Fibroblast of upper back skin (primary cell): ENCODE measurements at places on chromosomes 2 and 18.
A peak's percentile ranks its signal among the peaks of the same experiment; 100 is the strongest.

DNA sequence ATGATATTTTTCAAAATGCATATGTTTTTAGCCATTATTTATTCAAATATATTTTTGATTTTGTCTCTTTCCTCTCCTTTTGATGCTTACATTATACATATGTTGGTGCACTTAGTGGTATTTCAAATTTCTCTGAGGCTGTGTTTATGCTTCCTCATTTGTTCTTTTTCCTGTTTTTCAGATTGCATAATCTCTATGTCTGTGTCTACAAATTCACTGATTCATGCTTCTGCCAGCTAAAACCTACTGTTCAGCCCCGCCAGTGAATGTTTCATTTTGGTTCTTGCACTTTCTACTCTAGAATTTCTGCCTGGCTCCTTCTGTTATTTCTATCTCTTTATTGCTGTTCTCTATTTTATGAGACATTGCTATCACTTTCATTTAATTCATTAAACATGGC lies 951.7 kb upstream of the CNTNAP5 start:
- DNase-seq: no peak

- DNase-seq: peak; percentile 50
Observed at GRCh38 chr2:6423157-6423556, 442.6 kb downstream of the CMPK2 start.

GRCh38 chr2:147844697-147845410 lies at the start of gene ACVR2A:
Gene ACVR2A, plus strand, starts transcription at chr2:147845029. Its CDS starts 124 bp downstream, at chr2:147845153.
- DNase-seq: peak; percentile 25

DNA sequence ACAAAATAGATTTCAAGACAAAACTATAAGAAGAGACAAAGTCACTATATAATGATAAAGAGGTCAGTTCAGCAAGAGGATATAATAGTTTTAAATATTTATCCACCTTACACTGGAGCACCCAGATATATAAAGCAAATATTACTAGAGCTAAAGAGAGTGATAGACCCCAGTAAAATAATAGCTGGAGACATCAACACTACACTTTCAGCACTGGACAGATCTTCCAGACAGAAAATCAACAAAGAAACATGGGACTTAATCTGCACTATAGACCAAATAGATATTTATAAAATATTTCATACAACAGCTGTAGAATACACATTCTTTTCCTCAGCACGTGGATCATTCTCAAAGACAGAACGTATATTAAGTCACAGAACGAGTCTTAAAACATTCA lies 86.6 kb downstream of the ATP8B1 start:
- DNase-seq: no peak

DNA sequence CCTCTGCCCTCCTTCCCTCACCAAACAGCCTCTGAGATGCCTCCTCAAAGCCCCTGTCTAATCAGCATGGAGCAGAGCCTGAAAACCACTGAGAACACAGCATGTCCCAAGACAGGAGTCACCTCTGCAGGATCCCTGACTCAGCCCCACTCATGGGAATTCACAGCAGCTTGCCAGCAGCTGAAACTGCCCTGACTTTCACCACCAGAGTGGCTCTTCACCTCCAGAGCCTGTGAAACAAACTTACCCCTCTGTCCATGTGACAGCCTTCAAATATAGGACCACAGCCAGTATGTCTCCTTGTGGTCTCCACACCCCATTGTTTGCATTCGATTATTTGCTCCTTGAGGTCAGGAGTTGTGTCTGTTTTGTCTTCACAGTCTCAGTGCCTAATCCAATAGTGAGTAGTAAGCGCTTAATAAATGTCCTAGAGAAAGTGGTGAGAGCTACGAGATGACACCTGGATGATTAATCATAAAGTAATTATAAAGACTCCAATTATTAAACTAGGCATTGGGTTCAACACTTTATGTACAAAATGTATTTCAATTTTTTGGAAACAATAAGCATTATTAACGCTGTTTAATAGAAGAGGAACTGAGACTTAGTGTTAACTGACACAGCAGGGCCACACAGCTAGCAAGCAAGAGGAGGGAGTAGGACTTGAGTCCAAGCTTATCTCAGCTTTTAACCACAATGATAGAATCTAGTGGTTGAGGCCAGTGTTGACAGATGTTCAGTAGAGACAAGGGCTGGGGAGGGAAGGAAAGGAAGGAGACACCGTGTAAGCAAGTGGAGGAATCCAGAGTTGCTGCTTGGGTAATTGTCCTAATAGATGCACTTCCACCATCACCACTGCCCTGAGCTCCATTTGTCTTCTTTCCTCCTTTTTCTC lies 358.7 kb upstream of the TNP1 start:
- DNase-seq: peak; percentile 79

DNA sequence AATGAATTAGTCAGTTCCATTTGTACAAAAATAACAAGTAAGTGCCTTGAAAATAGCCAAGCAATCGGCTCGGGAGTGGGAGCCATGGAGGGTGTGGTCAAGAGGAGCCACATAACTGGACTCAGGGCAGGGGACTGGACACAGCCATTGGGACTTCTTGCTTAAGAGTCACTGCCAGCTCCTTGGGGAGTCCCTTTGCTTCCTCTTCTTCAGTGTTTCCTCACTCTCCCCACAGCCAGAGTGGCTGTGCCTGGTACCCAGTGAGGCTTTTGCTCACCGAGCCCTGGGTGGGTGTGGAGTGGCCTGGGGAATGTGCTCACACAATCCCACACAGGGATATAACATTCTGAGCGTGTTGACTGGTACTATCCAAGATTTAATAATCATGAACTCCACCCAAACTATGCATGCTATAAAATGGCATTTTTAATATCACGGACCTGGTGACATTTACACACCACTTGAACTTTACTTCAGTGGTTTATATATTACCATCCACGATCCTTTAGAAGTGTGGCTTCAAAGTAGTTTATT lies 94.6 kb downstream of the PTGR3 start:
- no peak for DNase-seq

- no peak for DNase-seq
Observed at GRCh38 chr18:56803051-56803450, 151.9 kb downstream of the WDR7 start.

GRCh38 chr2:18132697-18133096 lies 254.2 kb downstream of the KCNS3 start:
- DNase-seq: peak; percentile 64

DNA sequence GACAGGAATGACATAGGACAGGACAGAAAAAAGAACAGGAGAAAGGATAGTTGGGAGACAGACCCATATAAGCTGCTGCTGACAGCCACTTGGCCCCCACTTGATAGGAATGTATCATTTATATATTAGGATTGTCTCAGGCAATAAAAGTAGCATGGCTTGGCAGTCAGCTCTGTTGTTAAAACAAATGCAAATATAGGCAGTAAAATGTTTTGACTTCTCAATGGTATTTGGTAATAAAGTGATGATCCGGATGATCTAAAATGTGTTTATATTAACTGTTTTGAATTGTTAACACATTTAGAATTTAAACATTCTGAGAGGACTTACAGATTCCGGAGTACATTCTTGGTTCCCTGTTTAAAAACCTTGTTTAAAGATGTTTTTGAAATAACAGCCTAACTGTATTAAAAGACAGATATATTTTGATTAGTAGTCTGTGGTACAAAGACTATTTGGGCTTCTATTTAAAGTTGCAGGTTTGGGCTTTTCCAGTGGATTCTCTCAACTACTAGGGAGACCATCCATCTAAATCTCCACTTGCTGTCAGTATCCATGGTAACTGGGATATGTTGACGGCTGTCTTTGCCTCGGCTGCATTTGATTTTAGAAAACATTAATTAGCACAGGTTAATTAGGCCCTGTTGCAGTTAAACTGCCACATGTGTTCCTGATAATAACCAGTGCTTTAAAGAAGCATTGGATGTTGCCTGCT lies 147.6 kb downstream of the ESCO1 start:
- DNase-seq: peak; percentile 12

- DNase-seq: no peak
Observed at GRCh38 chr2:216047397-216047796, 34.0 kb upstream of the MREG start.

- DNase-seq: no peak
Observed at GRCh38 chr18:22179174-22179573, 9.8 kb downstream of the GATA6 start.

DNA sequence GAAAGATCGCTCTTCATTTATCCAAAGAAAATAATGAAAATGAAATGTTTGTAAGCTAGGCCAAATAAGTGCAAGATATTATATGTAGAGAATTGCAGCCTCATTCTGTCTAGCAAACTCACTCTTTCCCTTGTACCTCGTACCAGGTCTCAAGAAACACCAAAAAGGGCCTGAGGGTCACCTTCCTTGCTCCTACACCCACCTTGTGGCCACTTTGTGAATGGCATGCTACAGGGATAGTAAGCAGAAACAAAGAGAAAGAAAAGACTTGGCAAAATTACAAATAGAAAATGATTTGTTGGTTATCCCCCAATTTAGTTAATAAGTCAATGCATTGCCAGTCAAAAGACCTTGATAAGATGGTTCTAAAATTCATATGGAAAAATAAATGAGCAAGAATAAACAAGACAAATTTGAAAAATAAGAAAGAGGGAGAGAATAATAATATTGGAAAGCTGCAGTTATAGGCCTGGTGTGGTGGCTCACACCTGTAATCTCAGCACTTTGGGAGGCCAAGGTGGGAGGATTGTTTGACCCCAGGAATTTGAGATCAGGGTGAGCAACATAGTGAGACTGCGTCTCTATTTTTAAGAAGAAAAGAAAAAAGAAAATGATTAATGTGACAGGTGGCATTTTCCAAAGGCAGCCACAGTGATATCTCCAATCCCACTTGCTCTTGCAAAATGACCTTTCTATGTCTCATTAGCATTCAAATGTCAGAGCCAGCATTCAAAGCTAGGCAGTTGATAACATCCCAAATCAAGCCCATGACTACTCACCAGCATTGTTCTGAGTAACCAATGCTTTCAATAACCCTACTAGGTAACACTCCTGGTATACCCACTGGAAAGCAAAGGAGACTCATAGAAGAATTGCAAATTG lies 38.8 kb upstream of the BMP10 start:
- DNase-seq: peak; percentile 66

- no peak for DNase-seq
Observed at GRCh38 chr18:31281437-31281836, 36.5 kb upstream of the DSG1 start.

DNA sequence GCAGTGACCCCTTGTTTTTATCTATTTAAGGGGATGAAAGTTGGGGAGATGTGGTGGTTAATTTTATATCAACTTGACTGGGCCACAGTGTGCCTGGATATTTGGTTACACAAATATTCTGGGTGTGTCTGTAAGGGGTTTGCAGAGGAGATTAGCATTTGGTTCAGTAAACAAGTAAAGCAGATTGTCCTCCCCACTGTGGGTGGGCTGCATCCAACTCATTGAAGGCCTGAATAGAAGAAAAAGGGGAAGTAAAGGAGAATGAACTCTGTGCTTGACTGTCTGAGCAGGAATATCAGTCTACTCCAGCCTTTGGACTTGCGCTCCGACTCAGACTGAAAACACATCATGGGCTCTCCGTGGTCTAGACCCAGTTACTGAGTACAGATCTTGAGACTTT lies 80.9 kb downstream of the GCA start:
- no peak for DNase-seq

DNA sequence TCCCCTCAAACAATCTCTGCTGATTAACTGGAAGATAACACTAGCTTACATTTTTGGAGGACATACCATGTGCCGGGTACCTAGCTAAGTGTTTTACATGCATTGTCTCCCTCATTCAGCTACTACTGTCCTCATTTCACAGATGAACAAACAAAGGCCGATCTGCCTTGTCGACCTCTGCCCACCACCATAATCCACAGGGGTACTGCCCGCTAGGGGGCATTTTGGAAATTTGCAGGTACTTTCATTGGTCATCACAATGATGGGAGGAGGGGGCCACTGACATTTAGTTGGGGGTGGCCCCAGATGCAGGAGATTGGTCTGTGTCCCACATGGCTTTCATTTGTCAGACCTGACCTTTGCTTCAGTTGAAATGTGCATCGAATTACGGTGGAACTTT lies 3.9 kb upstream of the TMEM163 start:
- DNase-seq: no peak

DNA sequence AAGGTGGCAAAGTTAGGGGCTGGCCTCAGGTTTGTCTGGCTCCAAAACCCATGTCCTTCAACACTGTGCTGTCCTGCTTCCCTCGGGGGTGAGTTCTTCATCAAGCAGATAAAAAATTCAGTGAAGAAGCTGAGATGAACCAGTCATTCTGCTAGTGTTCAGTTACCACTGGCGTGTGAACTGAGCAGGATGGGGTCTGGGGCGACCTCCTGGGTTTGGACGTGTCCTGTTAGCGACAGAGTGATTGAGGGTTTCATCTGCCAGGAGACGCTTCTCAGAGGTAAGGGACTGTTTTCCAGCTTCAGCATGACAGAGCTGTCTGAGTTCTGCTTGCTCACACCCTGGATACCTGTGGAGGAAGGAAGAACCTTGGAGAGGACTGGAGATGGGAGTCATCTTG lies 14.6 kb downstream of the CEP68 start:
- DNase-seq: no peak

- no peak for DNase-seq
Observed at GRCh38 chr2:65607662-65608305, 175.4 kb upstream of the SPRED2 start.

DNA sequence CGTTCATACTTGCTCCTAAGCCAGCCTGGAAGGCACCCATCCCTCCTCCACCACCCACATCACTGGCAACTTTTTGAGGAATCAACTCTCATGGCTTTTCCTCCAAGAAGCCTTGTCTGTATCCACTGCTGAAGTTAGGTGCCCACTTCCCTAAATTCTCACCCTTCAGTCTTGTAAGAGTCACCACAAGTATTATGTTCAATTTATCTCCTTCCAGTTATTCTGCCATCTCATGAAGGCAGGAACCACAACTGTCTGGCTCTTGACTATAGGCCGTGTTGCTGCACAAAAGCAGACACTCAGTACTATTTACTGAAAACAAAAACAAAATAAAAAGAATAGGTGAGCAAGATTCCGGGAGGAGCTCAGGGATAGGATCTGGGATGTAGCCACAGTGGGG lies 234.8 kb downstream of the CYRIA start:
- DNase-seq: no peak

DNA sequence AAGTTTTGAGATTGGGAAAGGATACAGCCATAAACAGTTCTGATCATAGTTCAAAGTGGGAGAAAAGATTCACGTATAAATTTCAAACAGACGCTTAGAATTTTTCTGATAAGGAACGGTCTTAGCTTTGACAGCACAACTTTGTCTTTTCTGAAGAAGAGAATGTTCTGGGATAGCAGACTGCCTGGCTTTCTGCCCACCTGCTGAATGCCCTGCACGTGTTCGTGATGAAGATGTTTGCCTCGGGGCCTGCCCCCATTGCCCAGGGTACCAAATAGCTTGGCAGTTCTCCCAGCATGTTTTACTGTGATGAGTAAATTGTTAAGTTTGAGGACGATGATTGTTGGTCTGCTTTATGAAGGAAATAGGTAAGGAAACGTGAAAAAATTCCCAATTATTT lies 4.6 kb downstream of the MRPL33 start:
- peak; percentile 45 for DNase-seq

- DNase-seq: no peak
Observed at GRCh38 chr2:100321866-100322820, at the start of gene LONRF2. Gene LONRF2, minus strand, starts transcription at chr2:100322501. Its CDS starts 408 bp downstream, at chr2:100322093.

DNA sequence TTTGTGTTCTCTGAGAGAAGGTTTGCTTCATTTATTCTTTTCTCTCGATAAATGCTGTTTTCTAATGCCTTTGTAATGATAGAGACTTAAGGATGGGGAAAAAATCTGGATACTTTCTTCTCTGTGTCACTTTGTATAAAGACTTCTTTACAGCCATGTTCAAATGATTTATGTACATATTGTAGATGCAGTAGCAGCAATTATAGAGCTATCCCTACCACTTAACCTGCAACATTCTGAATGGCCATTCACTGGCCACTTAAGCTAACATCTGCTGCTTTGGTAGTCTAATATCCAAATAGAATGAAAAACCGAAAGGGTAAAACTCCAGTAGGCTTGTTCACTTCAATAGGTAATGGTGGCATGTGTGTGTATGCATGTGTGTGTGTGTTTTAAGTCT lies 97.8 kb downstream of the CSRNP3 start:
- DNase-seq: no peak
